Stimulated activated CD4-positive, alpha-beta T cell treated with anti-CD3 and anti-CD28 coated beads, Interleukin-15, amount 100 ng/mL, for 24 hours (primary cell): ENCODE measurements at places on chromosomes 11 and 22.

- no peak for DNase-seq
Measured at GRCh38 chr11:86488553-86488952, 113.9 kb downstream of the CCDC81 start.

GRCh38 chr11:4393858-4394223 lies 339 bp upstream of the TRIM21 start:
- DNase-seq = no peak

- DNase-seq = no peak
Measured at GRCh38 chr11:75442161-75442885, 9.3 kb upstream of the KLHL35 start.

DNA sequence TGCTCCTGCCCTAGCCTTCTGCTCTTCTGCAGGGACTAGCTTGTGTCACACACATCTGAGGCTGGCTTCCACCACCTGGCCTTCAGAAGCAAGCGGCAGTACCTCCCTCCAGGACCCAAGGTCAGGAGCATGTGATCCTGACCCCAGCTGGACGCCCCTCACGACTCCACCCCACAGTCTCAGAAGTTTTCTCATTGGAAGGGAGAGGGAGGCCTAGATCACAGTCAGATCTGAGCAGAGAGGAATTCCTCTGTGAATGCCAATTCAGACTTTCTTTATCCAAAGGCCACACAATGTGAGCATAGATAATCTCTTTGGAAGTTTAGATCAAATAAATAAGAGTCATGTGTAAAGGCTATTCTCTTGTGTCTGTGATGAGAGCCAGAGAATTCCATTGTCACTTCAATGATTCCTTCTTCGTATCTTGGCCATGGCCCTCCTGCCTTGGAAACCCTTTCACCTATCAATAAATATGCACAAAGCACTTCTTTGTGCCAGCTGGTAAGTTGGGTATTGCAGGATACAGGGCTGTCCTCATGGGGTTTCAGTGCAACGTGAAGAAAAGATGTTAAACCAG lies 142.9 kb downstream of the SNX19 start:
- DNase-seq = no peak

GRCh38 chr22:49738006-49738405 lies 89.7 kb downstream of the BRD1 start:
- no peak for DNase-seq

GRCh38 chr22:35725521-35725920 lies 7.8 kb downstream of the APOL5 start:
- DNase-seq = no peak

DNA sequence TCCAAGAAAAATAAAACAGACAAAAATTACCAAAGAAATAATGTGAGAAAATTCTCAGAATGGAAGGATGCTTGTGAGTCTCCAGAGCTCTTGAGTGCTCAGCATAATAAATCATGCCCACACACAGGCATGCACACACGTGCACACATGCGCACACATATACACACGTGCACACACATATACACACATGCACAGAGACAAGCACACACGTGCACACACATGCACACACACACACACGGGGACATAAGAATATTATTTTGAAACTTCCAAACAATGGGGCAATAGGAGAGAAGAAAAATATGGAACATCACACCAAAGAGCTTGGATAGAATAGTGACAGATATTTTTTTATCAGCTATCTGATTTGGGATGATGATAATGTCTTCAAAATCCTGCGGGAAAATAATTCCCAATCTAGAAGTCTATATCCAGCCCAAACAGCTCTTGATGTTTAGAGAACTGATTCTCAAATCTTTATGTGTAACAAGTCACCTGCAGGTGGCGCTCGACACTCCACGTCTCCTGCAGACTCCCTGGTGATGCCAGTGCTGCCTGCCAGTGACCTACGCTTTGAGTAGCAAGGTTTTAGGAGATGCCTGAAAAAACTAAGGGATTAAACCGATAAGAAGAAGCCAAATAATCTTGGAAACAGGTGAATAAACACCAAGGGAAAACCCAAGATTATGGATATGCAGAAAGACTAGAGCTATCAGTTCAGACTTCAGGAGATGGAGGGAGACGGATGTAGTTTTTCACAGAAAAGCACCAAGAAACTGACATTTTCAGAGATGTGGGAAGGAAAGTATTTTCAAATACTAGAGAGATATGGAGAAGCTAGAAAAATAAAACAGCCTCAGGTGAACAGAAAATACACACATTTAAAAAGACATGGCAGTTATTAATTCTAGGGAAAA lies 743.6 kb downstream of the ETS1 start:
- peak; percentile 85 for DNase-seq

DNA sequence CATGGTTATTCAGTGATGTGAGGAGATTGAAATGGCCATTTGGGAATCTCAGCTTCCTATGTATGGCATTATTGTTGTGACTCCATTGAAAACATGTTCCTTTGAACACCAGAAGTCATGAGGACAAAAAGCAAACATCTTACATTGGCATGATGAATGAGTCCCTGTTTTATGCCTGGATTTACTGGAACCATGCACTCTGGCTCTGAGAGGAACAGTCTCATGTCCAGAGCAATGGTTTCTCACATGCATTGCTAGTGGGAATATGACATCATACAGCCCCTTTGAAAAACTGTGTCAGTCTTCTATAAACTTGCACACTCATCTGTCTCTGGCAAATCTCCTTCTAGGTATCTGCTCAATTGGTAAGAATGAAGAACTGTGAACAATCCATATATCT lies 3.4 kb upstream of the KDM4F start:
- no peak for DNase-seq

DNA sequence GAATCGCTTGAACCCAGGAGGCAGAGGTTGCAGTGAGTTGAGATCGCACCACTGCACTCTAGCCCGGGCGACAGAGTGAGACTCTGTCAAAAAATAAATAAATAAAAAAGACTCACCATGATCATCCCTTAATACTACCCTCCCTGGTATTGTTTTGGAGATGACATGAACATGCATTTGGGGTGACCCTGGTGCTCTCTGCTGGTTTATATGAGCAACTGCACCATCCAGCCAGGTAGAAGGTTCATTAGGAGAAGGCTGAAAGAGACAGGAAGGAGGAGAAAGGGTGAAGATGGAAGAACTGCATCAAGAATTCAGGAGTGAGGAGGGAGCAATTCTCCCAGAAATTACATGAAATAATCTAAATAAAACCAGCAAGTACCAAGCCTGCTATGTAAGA lies 37.8 kb downstream of the SLC5A1 start:
- DNase-seq = peak; percentile 33

- DNase-seq = peak; percentile 71
Measured at GRCh38 chr11:72831521-72832300, 17.5 kb downstream of the ATG16L2 start.

GRCh38 chr11:87583931-87584330 lies 546.2 kb downstream of the TMEM135 start:
- DNase-seq = no peak

GRCh38 chr11:8671193-8671612 lies 11.3 kb downstream of the TRIM66 start:
- DNase-seq = no peak

- no peak for DNase-seq
Measured at GRCh38 chr22:39207141-39208012, 37.4 kb downstream of the PDGFB start.

DNA sequence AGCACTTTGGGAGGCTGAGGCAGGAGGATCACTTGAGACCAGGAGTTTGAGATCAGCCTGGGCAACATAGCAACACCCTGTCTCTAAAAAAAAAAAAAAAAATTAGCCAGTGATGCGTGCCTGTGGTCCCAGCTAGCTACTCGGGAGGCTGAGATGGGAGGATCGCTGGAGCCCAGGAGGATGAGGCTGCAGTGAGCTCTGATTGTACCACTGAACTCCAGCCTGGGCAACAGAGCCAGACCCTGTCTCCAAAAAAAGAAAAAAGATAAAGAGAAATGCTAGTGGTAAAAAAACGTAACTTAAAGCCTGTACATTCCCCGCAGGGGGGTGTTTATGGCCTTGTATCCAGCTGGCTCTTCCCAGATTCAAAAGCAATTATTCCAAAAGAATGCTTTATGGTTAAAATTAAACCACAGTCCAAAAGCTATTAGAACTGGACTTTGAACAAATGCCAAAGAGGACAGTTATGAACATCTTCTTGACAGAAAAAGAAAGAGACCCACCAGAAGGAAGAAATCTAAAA lies 16.4 kb upstream of the SNX32 start:
- DNase-seq = no peak

GRCh38 chr11:64534950-64535349 lies 56.1 kb upstream of the SLC22A12 start:
- DNase-seq = no peak

DNA sequence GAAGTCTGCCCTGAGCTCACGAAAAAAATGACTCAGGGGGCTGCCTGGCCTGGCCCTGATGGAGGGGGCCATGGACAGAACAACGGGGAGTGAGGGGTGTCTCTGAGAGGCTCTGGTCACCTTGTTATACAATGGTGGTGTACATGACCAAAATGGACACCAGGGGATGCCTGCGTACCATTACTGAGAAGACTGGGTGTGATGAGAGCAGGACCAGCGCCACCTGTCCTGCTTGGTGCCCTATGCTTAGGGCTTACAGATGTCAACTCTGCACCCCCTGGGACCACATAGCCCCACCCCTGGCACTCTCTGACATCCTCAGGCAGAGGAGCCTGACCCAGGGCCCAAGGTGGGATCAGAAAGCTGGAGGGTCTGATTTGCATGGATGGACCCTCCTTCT lies 104.8 kb downstream of the ZNF280B start:
- no peak for DNase-seq

DNA sequence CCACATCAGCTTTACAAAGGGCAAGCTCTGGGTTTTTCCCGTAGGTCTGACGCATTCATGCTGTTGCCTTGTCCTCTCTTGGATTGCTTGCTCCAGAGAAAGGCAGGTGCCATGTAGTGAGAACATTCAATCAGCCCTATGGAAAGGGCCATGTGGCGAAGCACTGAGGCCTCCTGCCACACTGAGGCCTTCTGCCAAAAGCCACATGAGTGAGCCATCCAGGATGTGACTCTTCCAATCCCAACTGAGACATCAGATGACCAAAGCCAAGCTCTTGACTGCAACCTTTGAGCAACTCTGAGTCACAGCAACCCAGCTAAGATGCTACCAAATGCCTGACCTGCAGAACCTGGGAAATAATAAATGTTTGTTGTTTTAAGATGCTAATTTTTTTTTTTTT lies 9.0 kb upstream of the PANX3 start:
- no peak for DNase-seq

- DNase-seq = no peak
Measured at GRCh38 chr11:92939305-92939704, 30.1 kb upstream of the MTNR1B start.

DNA sequence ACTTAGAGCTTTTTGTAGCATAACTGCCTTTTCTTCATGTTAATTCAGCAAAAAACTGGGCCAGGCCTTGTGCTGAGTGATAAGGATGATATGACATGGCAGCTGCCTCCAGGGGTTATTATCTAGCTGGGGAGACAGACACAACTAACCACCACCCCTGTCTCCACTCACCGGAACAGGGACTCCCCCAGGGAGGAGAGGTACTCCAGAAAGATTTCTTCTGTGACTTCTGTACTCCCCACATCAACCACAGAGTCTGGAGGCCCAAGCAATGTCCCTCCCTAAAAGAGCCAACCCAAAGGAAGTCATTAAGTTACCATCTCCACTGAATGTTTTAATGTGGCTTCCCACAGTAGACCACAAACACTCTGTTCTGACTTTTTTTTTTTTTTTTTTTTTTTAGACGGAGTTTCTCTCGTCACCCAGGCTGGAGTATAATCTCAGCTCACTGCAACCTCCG lies 14.3 kb upstream of the PMM1 start:
- DNase-seq = peak; percentile 80

DNA sequence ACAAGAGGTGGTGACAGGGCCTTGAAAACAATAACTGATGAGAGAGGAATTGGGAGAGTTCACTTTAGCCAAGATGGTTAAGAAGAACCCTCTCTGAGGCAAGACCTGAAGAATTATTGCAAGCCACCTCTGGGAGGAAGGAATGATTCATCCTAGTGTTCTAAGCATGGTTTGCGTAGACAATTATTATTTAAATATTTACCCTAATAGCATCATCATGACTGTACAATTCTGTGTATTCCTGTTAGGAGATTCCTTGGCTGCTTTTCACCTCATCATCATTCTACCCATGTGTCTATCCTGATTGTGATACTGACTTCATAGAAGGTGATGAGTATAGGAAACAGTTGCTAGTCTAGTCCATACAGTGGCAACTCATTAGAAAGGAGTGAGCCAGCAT lies 264.4 kb downstream of the DDX10 start:
- no peak for DNase-seq

DNA sequence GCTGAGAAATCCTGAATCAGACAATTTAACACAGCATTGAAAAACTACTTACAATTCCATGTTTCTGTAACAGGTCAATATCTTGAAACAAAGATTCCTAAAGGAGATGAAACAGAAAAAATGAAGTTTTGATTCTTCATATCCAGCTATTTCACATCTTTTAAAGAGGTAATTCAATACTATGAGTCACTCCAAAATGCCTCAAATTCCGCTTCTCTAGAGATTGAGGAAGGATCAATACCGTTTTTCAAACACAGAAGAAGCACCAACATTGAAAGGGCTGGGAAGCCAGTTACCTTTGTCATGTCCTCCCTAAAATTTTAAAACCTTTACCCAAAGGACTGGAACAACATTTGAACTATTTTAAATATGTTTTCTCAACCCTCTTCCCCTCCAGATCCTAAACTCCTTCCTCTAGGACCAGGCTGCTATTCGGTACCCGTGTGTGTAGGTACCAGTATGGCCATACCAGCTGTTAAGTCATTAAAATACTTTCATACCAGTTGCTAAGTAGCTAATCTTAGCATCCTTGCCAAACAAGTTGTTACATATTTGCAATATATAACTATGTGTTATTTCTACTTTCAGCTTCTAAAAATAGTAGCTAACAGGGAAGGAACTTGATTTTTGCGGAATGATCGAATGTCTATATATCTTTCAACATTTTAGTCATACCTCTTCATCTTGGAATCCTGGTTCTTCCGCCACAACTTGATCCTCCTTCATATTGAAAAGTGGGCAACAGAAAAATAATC lies 2.3 kb downstream of the DMC1 start:
- DNase-seq = no peak

- no peak for DNase-seq
Measured at GRCh38 chr11:95065336-95065735, 1.4 kb upstream of the SRSF8 start.

DNA sequence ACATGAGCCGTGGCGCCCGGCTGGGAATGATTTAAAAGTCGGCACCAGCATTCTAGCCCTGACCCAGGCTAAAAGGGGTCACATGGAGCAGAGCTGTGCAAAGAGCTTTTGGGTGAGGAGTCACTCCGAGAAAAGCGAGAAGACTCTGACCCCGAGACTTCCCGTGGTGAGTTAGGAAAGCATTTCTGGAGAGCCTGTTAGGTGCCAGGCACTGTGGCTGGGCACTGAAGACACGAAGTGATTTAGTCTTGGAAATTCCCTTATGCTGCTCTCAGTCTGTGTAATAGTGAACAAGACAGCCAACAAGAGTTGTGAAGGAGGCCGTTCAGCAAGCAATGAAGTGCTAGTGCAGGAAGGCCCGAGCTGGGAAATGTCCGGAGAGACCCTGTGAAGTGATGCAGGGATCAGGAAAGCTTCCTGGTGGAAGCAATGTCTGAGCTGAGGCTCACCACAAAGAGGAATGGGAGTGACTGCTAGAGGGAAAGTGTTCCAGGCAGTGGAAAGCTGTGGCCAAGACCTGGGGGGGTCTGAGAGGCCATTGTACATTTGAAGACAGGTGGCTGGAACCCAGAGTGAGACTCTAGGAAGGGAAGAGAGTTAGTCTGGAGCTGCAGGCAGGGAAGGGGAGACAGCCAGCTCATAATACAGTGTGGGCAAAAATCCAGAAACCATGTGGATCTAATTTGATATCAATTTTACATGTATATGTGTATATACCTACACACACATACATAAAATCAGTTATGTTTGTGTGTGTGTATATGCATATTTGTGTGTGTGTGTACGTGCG lies 31.6 kb downstream of the MARK2 start:
- peak; percentile 21 for DNase-seq

- DNase-seq = no peak
Measured at GRCh38 chr11:128874427-128874826, 7.3 kb upstream of the KCNJ1 start.
